SJCRH30 (cell line): ENCODE measurements at places on chromosomes 3 and 15.

- DNase-seq: no peak
Observed at GRCh38 chr15:82181371-82181770, 81.2 kb downstream of the EFL1 start.

DNA sequence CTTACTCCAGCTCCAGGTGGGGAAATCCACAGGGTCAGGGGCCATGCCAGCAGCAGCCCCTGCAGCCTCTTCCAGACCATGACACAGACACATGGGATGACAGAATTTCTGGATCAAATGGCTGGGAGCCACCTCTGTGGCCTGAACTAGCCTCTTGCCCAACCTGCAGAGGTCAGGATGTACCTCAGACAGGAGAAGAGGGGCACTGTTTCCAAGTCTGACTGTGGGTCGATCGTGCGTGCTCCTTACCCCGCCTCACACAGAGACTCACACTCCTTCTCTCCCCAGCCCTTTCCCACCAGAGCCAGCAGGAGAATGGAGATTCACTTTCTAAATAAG is 131.9 kb downstream of the FAM43A start:
- no peak for DNase-seq

DNA sequence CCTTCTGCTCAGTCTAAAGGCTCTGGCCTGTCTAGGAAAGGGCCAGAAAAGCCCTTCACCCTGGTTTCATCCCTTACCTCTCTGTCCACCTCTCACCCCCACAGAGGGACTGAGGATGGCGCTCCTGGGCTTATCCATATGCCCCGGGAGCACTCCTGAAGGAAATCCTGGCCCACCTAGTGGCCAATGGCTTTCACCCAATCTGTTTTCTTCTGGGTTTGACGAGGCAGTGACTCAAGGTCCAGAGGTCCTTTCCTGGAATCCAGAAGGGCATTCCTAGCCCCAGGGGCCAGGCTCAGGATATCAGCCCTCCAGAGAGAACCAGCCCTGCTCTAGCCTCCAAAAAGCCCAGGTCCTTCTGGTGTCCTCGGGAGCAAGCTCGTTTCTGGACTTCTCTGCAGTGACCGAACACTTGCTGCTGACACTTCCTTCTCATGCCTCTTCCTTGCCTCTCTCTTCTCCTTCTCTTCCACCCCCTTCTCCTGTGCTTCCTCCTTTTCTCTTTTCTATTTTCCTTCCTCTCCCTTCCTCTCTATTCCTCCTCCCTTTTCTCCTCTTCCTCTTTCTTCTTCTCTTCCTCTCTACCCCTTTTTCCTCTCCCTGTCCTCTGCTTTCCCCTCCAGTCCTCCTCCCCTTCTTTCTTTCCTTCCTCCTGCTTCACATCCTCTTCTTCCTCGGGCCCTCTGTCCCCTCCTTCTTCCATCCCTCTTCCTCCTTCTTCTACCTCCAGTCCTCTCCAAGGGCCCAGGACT is 59.6 kb downstream of the RHCG start:
- DNase-seq: no peak

DNA sequence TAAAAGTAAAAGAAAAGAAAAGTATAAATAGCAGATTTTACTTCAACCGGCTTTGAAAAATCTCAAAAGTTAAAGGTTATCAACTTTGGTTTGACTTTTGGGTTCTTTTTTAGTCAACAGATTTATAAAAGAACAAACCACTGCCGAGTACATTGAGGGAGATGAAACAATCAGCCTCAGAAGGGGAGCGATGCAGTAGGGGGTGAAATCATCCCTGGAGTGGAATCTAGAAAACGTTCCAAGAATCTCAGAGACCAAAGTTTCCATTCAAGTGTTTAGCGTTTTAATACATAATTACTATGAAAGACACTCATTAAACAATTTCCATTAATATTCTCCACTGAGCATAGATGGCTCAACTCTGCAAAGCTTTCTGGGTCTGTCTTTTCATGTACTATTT is 745.5 kb downstream of the NR2F2 start:
- DNase-seq: no peak

GRCh38 chr3:185999221-185999620 is 61.4 kb upstream of the TRA2B start:
- DNase-seq: no peak

DNA sequence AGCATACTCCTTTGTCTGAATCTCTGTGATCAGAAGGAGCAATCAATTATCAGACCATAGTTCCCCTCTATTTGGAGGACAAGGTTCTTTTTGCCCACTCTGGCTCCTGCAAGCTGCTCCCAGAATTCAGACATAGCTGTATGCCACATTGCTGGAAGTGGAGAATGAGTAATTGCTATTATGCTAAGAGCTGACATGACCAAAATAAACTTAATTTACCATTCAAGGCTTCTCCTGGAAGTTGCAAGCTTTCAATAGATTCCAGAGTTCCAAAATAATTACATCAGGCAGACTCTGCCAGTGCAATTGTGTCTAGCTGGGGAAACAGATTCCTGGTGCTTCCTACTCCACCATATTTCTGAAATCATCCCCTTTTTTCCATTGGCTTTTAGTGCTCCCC is 7.6 kb upstream of the DRD3 start:
- DNase-seq: no peak

DNA sequence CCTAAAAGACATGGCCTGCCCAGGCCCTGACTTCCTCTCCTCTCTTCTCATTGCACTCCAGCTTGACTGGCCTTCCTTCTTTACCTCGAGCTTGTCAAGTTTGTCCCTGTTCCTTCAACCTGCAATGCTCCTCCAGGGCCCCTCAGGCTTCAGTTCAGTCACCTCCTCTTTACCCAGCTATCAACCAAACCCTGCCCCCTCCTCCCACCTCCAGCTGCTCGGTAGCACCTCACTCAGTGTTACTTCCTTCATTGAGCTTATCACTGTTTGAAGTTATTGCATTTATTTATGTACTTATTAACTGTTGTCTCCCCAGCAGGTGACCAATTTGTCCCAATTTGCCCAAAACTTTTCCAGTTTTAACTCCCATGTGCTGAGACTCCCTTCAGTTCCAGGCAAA is 95.8 kb upstream of the UBE2E1 start:
- no peak for DNase-seq

DNA sequence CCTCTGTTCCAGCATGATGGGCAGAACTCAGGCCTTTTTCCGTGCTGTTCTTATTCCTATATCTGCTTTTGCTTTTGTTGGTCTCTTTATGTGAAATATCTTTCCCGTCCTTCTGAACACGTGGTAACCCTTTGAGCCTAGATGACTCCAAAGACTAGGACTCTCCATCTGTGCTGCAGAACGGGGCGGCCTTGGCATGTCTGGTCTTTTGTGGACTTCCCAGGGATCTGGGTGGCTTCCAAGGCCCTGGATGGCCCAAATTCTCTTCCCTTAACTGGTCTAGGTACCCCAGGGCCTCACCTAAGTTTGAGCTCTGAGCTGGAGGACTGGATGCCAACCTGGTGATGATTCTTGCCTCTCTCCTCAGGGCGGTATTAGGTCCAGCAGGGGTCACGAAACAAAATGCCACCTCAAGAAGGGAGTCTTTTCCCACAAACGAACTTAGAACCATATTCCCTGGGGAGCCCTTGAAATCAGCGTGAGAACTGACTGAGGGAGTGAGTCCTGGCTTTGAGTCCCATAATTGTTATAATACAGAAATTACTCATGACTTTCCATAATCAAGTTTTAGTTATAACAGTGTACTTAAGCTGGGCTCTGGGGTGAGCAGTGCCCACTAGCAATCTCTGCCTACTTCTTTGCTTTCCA is 13.8 kb downstream of the TLNRD1 start:
- no peak for DNase-seq

- DNase-seq: no peak
Observed at GRCh38 chr3:110307065-110307809, 764.4 kb upstream of the NECTIN3 start.

GRCh38 chr3:140573011-140573410 is 104.9 kb upstream of the TRIM42 start:
- DNase-seq: no peak

GRCh38 chr3:131494706-131495105 is 8.1 kb downstream of the MRPL3 start:
- DNase-seq: no peak

DNA sequence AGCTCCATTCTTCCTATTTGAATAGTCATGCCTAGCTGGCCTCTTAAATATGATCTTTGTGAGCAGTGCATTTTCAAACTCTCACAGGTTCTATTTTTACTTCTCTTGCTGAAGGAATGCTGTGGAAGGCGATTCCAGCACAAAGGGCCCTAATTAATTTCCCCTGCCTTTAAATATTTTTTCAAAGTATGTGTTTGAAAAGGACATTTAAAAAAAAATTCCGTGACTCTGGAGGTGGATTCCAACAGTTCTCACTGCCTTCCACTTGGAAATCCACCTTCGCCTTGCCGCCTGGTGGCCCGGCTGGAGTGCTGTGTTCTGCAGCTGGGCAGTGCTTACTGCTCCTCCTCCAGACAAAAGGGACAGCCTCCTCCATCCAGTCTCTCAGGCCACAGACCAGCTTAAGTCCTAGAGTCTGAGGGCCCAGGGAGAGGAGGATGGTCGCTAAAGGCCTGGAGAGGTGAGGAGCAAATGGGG is 61.5 kb upstream of the CORO2B start:
- DNase-seq: no peak

DNA sequence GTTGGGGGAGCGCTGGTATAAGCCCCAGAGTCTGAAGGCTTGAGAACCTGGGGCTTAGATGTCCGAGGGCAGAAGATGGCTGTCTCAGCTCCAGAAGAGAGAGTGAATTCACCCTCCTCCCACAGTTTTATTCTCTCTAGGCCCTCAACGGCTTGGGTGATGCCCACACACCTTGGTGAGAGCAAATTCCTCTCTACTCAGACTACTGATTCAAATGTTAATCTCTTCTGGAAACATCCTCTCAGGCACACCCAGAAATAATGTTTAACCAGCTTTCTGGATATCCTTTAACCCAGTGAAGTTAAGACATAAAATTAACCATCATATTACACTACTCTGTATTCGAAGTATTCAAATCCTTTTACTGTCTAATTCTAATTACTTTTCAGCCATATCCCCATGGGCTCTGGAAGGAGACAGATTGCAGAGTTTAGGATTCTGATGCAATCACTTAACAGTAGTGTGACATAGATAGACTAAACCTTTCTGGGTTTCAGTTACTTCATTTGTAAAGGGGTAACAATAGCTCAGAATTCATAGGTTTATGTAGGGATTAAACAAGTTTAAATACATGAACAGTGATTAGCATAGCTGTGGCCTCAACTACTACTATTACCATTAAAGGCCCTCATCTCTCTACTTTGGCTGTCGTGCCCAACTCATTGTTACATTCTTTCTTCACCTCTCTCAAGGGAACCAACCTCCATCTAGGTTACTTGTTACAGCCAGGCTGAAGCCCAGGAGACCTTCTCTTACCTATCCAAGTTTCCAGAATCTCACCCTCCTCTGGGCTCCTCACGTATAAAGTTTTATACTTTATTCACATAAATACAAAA is 25.7 kb upstream of the ANO10 start:
- no peak for DNase-seq
